ENCODE measurements at places on chromosomes 7 and 10.

DNA sequence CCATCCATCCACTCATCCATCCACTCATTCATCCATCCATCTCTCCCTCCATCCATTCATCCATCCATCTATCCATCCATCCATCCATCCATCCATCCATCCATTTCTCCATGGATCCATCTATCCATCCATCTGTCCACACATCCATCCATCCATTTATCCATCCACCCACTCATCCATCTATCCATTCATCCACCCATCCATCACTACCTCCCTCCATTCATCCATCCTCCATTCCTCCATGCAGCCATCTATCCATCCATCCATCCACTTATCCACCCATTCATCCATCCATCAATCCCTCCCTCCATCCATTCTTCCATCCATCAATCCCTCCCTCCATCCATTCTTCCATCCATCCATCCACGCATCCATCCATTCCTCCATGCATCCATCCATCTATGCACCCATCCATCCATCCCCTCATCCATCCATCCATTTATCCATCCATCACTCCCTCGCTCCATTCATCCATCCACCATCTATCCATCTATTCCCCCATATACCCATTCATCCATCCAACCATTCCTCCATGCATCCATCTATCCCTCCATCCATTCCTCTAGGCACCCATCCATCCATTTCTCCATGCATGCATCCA, 21.1 kb downstream of the ELN start:
- DNase-seq = no peak

GRCh38 chr7:106609416-106609815, 51.5 kb downstream of the CCDC71L start:
- DNase-seq = peak; percentile 29

DNA sequence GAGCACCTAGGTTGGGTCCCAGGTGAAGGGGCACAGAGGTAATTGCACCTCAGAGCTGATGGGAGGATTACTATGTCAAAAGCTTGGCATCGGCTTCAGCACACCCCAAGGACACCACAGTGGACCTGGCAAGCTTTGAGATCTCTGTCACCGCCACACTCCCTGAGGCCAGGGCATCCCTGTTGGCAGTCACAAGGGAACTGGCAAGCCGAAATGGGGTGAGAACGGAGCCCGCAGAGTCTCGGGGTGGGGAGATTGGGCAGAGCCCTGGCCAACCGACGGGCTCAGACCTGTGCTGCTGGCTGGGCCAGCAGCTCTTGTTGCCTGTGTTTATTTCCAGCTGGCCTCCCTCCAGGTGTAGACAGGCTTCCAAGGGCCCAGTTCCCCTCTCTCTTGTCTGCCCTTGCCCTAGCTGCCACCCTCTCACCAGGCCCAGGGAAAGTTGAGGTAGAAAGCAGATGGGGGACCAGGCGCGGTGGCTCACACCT, 2.5 kb downstream of the HSPB1 start:
- DNase-seq = no peak

GRCh38 chr7:3955751-3956696, 655.0 kb downstream of the SDK1 start:
- DNase-seq = no peak

DNA sequence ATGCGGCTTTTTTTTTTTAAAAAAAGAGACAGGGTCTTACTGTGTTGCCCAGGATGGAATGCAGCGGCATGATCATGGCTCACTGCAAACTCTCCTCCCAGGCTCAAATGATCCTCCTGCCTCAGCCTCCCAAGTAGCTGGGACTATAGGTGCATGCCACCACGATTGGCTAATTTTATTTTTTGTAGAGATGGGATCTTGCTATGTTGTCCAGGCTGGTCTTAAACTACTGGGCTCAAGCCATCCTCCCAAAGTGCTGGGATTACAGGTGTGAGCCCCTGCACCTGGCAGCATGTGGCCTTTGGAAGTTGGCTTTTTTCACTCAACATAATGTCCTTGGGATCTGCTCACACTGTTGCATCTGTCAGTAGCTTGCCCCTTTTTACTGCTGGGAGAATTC, 65.1 kb downstream of the AMZ1 start:
- DNase-seq = no peak

DNA sequence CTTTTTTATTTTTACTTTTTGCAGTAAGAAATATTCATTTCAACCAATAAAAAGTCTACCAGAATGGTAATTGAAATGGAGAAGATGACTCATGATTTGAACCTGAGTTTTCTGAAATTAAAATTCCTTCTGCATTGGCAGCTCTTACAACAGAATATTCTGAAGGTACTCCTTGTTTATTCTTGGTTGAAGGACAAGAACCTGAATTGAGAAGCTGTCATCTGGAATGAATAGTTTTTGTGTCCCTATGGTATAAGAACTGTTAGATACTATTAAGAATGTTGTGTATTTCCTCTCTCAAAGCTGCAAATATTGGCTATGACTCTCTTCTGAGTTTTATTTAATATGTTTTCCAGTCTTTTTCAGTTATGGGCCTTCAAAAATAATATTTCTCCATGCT, 56.1 kb downstream of the CDK1 start:
- DNase-seq = no peak

DNA sequence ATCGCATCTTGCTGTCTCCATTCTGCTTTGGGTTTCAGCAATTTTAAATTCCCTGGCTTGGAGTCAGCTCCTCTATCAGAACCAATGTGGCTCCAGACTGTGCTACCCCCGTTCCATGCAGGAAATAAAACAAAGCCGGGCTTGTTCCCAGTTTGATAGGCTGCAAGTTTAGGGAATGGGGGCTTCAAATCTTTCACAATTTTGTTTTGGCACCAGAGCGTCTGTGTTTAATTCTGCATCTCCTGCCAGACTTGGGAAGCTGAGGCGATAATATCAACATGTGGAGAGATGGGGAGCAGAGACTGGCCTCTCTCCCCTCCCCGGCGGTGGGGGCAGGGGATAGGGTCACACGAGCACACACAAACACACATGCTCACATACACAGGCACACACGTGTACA, 305.9 kb downstream of the FGFR2 start:
- no peak for DNase-seq

DNA sequence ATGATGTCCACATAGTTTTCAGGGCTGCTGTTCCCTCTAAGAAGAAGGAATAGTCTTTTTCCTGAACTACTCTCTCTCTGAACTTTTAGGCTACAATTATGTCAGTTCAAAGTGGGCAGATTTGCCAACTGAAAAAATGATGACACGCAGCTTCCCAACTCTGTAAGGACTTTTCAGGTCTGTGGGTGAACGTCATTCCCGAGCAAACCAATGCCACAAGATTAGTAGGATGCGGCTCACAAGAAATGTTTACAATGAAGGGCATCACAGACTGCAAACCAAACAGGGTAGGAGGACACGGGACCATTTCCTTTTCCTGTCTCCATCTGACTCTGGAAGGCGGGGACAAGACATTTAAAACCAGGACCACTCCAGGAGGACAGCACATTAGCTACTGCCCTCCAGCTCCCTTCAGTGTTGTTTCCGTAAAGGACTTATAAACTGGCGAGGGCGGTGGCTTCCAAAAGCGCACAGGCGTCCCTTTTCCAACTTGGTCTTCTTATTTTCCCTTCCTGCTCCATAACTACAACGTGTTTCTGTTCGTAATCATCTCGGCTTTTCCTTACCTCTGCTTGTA, 539 bp upstream of the MKLN1 start:
- peak; percentile 43 for DNase-seq

- DNase-seq = no peak
Measured at GRCh38 chr7:41999736-42000283, 237.2 kb downstream of the GLI3 start.

GRCh38 chr10:3622427-3622826, 162.6 kb downstream of the KLF6 start:
- DNase-seq = no peak

- no peak for DNase-seq
Measured at GRCh38 chr10:86333826-86334487, 32.6 kb downstream of the GRID1 start.

DNA sequence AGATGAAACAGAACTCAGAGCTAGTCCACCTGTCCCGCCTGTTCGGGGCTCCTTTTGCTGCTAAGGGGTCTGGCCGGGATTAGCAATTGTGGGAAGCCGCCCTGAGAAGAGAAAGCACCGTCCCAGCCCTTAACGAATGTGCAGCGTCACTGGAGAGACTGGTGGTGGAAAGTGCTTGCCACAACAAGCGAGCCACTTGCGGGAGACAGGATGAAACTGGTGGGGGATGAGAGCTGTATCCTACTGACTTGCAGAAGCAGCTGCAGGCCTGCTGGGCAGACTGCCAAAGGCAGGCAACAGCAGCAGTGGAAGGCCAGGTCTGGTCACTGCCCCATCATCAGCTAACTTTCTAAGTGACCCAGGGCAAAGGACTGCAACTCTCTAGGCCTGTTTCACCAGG, 95.4 kb downstream of the FAM53B start:
- peak; percentile 8 for DNase-seq

DNA sequence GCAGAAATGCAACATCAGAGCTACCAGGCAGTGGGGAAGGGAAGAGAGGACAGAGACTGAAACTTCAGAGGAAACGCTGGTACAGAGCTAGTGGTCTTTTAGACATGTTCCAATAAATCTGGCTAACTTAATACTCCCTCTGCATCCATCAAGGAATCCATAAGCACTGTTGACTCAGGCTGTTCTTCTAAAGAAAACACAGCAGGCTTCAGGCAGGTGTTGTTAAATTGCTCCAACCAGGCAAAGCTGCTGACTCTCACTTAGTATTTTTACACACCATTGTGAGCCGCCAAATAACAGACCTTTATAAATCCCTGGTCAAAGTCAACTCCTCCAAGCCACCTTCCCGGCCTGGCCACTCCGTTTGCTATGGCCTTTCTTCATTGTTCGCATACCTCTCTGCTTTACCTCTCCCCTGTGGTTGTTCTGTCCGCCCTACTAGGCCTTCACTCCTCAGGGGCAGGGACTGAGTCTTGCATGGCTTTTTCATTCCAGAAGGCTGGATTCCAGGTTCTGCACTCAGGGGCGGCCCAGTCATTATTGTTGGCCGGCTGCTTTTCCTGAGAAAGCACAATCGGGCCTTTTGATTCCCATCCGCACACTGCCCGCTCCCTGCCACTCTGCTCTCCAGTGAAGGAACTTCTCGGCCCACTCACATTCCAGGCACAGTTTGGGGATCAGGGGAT, 18.4 kb downstream of the CREB3L2 start:
- DNase-seq = no peak

DNA sequence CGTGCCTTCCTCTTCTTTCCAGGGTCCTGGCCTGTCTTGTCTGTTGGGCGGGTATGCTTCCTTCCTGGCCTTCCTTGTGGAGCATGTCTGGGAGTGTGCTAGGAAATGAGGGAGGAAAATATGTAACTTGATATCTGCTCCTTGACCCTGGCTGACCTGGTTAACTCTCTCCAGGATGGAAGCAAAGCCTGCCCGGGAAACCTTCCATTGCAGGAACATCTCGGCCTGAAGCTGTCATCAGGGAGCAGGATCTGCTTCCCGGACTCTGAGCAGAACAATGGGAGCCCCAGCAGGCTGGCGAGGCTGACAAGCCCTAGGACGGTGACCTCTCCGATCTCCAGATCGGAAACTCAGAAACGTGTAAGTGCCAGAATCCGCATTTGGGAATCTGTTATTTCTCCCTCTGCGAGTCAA, 340.3 kb downstream of the FRMD4A start:
- no peak for DNase-seq

- DNase-seq = no peak
Measured at GRCh38 chr7:98078197-98078870, 28.3 kb upstream of the LMTK2 start.

DNA sequence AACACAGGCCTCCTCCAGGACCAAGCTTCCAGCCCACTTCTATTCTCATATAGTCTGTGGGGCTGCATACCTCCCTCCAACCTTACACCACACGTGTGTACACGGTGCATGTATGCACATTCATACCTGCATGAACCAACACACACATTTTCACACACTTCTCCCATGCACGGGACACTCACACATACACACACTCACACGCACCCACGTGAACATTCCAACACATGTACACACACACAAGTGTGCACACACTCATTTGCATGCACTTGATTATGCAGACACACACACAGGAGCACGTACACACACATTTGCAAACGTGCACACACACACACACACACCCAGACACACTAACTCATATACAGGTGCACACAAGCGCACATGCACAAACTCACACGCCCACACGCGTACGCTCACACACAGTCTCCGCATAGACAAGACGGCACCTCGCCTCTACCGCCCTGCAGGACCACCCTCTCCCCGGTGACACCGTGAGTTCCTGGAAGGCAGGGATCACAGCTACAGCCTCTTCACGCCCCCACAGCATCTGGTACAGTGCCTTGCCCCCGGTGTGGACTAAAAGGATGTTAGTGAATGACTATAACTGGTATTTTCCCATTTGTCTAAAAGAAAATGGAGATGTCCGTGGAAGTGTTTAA, 263.8 kb downstream of the PTPRN2 start:
- no peak for DNase-seq

DNA sequence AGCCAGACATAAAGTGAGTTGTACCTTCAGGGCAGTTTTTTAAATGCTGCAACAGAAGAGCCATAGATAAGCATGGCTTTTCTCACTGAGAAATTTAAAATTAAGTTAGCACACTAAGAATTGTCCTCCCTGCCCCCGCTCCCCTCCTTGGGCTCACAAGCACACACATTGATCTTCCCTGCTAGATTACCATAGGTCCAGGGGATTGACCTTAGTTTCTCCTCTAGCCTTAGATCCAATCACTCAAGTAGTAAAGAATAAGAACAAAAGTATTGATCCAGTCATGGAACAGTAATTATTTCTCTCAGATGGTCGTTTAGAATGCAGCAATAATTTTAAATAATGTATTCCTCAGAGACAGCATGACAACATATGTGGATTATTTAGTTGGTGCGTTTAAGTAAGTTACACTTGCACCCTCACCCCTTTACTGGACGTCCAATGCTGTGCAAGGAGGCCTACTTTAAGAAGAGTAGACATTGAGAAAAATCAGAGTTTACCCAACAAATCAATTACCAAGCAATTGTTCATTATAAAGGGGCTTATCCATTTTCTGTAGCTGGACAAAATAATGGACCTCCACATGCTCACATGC, 683.5 kb upstream of the GALNT17 start:
- DNase-seq = no peak

- DNase-seq = no peak
Measured at GRCh38 chr10:81876253-81877077, 1.5 kb downstream of the NRG3 start.

GRCh38 chr10:96992721-96993120, 160.6 kb downstream of the LCOR start:
- no peak for DNase-seq

DNA sequence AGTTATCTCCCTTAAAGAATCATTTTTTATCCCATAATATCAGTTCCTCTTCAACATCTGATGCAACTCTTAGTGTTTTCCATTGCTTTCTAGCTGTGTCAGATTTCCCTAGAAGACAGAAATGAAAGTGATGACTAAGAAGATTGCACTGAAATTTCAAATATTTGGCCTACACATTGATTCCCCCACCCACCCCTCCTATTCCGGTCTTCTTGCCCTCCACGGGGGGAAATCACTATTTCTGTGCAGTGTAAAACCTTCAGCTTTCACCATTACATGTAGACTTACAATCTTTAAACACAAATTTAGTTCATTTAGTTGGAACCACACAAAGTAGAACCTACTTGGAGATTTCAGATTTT, 63.7 kb upstream of the IL6 start:
- DNase-seq = peak; percentile 59

- DNase-seq = no peak
Measured at GRCh38 chr10:133125901-133126300, 34.1 kb upstream of the KNDC1 start.
